ENCODE measurements at places on chromosomes 2 and 18.

GRCh38 chr18:59385191-59385590, 26.1 kb upstream of the LMAN1 start:
- no peak for DNase-seq

GRCh38 chr2:19881908-19882265, 19.9 kb downstream of the TTC32 start:
- DNase-seq = no peak

DNA sequence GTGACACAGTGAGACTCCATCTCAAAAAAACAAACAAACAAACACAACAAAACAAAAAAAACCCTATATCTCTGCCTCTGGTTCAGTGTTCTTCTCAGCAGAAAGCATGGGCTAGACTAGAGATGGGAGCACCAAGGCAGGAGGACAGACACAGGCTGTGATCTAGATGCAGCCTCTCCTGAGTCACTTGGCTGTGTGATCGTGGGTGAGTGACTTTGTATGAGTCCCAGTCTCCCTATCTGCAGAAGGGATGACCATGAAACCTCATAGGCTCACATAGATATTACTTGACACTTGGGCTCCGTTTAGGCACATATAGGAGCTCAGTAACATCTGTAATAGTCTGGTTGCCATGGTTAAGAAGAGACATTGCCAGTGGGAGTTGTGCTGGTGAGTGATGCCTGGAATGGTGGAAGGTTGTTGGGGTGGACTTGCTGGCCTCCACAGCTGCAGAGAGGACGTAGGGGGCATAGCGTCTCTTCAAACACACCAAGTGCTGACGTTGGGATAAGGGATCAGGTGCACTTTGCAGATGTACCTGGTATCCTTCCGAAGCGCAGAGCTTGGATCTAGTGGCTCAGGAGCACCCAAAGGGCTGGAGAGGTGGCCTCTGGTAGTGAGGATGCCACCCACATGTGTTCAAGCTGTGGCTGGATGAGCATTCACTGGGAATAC, 318.9 kb upstream of the HS6ST1 start:
- DNase-seq = no peak

DNA sequence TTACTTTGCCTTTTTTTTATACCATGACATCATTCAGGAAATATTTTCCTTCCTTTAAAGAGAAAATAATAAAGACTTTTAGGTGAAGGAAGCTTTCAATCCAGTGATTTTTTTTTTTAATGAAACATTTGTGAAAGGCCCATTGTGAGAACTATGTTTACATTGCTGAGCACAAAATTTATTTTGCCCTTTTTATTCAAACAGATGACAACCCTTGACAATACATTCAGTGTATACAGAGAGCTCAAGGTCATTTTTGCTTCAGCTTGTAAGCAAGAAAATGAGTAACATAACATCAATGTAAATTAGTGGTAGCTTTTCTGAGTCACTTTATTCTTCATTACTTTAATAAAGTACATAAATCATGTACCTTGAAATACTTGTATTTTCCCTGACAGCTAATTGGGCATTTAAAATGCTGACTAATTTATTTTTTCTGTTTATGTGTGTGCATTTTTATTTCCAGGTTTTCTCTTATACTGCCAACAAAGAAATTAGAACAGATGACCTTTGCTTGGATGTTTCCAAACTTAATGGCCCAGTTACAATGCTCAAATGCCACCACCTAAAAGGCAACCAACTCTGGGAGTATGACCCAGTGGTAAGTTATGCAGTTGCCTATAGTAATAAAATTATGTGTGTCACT, 121.6 kb downstream of the GALNT1 start:
- no peak for DNase-seq

GRCh38 chr2:27996156-27996922, 105.8 kb downstream of the BABAM2 start:
- DNase-seq = no peak

- DNase-seq = no peak
These were observed 235.1 kb downstream of the AGAP1 start for GRCh38 chr2:235728800-235729556.

DNA sequence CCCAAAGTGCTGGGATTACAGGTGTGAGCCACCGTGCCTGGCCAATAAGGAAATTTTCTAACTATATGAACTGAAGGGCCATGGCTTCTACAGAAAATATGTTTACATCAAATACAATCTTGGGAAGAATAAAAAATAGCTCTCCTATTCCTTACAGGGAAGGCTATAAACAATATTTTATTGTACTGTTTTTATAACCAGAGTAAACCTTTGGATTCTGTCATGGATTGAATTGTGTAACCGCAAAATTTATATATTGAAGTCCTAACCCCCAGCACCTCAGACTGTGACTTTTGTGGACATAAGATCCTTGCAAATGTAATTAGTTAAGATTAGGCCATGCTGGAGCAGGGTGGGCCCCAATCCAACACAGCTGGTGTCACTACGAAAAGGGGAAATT, 8.3 kb downstream of the HSBP1L1 start:
- DNase-seq = no peak

DNA sequence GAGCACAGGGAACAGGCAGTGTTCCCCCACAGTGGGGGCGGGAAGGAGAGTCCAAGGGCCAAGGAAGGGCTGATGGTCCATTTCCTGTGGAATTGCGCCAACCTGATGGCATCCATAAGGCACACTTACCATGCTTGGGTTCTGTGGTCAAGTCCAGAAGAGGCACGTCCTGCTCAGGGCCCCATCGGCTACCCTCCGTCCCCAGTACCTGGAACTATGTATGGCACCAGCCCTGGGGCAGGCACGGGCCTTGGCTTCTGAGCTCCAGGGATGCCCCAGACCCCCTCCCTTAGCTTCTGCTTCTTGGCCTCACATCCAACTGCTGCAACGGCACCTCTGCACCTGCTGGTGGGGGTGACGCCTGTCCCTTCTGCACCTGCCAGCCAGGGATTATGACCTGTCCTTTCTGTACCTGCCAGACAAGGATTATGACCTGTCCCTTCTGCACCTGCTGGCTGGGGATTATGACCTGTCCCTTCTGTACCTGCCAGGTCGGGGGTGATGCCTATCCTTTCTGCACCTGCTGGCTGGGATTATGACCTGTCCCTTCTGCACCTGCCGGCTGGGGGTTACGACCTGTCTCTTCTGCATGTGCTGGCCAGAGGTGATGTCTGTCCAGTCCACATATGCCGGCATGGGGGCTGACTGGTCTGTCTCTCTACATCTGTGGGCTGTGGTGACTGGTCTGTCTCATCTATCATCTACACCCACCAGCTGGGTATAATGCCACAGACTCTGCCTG, 45.4 kb upstream of the SNTG2 start:
- DNase-seq = no peak

DNA sequence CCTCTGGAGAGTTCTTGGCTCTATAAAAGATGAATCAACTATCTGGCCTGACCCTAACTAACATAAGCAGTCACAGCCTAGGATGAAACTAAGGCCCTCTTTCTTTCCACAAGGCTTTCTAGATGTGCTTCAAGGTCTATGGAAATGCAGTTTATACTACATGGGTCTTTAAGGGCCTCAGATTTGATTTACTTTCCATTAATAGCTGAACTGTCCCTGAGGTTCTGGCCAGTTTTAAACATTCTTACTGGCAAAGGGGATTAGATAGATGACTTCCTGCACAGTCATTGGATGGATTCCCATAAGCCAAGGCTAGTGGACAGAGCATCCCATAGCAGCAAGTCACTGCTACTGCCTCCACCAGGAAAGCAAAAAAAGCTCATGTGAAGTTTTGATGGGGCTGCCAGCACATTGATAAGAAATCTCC, 38.1 kb upstream of the LCLAT1 start:
- no peak for DNase-seq

GRCh38 chr2:239214725-239215124, 186.1 kb downstream of the HDAC4 start:
- DNase-seq = no peak

- no peak for DNase-seq
These were observed 410.2 kb upstream of the CHST9 start for GRCh38 chr18:27595113-27595838.

GRCh38 chr2:212640428-212640827, 101.8 kb upstream of the ERBB4 start:
- no peak for DNase-seq

GRCh38 chr2:88857951-88858411, 166.5 kb downstream of the RPIA start:
- no peak for DNase-seq

DNA sequence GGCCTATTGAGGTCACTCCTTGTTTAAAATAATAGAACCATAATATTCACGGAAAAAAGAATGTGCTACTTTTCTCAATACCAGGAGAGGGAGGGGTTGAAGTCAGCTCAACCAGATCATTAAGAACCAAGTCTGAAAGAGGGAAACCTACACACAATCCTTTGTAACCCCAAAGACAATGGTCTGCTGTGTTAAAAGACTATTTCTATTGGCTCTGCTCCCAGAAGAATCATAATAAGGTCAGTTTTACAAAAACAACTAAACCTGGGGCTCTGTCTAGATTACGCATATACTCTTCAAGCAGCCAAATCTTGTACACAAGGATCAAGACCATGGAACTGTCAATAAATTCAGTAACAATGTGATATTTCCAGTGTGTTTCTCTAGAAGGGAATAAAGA, 177.2 kb upstream of the CRIM1 start:
- no peak for DNase-seq

GRCh38 chr18:71443706-71444480, 1100.2 kb downstream of the CBLN2 start:
- DNase-seq = no peak

DNA sequence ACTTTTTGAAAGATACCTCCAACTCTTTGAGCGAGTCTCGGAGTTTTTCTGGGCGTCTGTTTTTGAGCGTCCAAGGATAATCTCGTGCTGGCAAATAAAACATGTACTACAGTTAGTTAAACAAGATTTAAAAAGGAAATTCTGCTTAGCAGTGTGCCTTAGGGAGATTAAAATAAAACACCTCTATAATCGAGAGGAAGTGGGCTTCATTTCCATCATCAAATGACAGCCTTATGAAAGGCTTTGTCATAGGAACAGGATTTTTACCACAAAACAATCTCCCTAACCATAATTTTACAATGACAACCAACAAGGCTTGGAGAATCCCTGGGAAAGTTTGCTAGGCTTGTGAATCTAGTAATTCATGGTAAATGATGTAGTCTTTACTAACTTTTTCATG, 103.4 kb downstream of the WDPCP start:
- DNase-seq = no peak

DNA sequence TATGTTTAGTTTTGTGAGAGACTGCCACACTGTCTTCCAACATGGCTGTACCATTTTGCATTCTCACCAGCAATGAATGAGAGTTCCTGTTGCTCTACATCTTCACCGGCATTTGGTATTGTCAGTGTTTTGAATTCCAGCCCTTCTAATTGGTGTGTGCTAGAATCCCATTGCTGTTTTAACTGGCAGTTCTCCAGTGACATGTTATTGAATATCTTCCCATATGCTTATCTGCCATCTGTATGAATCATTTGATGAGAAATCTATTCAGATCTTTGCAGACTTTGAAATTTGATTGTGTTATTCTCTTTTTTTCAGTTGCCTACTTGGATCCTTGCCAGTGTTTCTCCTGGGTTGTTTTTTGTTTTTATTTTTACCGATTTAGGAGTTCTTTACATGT, 99.0 kb downstream of the SNTG2 start:
- no peak for DNase-seq

- no peak for DNase-seq
These were observed 57.6 kb upstream of the IGFBP5 start for GRCh38 chr2:216752855-216753505.

GRCh38 chr2:45567974-45568789, 42.9 kb downstream of the SRBD1 start:
- DNase-seq = no peak

- no peak for DNase-seq
These were observed 12.8 kb upstream of the TTN start for GRCh38 chr2:178819992-178820391.

- no peak for DNase-seq
These were observed 68.5 kb upstream of the OSR1 start for GRCh38 chr2:19426941-19427340.

- no peak for DNase-seq
These were observed 134.1 kb downstream of the FMNL2 start for GRCh38 chr2:152468899-152469692.

Measured in frontal cortex (tissue), 4 donors.